ENCODE measurements at places on chromosomes 3 and 15.
A peak's percentile ranks its signal among the peaks of the same experiment; 100 is the strongest.

- DNase-seq: no peak
These were observed 145.5 kb downstream of the VGLL4 start for GRCh38 chr3:11498177-11498576.

GRCh38 chr3:72070005-72070404, 285.1 kb upstream of the PROK2 start:
- no peak for DNase-seq

DNA sequence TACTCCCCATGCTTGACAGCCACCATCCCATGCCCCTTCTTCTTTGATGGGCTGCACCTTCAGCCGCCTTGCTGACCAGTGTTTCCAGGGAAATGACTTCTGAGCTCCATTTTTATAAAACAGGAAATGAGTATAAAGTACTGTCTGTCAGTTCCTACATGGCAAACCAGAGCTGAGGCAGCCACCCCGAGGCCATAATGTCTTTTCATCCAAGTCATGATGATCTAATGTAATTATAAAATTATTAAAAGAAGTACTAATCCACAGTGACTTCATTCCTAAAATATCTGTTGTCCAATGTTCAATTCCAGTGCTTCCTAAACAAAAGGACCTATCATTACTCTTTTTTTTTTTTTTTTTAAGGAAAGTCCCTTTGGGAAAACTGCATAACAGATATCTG, 75.2 kb upstream of the HERC1 start:
- no peak for DNase-seq

- DNase-seq: no peak
These were observed 19.7 kb downstream of the PLD1 start for GRCh38 chr3:171790574-171790897.

- DNase-seq: no peak
These were observed 525 bp downstream of the MYH15 start for GRCh38 chr3:108509871-108510270.

GRCh38 chr15:74817370-74817737, 4.7 kb downstream of the LMAN1L start:
- DNase-seq: no peak

DNA sequence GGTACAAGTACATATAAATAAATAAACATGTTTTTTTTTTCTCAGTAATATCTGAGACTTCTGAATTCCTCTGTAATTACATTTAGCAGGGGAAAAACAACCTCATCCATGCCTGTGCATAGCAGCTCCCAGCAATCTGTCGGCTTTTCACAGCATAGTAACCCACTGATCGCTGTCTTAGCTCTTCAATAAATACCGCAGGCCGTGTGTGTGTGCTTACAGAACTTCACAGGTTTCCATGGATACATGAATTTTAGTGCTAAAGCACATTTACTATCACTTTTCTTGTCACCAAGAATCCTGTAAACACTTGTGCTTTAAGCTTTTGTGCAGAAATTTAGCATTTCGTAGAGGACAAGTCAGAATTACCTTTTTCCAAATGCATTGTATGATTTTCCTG, 4.0 kb upstream of the PLAAT1 start:
- no peak for DNase-seq

DNA sequence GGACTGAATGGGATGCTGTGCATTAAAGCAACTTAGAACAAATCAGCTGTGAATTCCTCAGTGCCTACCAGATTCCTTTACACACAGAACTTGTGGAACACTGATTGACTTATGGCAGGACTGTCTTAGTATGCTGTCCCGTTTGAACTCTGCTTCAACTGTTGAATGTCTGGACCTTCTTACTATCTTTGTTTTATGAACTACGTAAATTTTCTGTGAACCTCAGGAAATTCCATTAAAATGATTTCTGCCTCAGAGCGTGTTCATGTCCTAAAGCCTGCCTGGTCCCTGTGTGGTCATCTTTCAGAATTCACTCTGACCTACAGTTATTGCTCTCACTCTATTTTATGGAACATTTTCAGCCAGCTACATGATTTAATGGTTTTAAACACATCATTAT, 29.4 kb upstream of the FBN1 start:
- no peak for DNase-seq

- DNase-seq: peak; percentile 32
These were observed 54.8 kb upstream of the ATP2C1 start for GRCh38 chr3:130838898-130839600.

All from NAMALWA (cell line).